ENCODE measurements at places on chromosomes 1 and 21.

DNA sequence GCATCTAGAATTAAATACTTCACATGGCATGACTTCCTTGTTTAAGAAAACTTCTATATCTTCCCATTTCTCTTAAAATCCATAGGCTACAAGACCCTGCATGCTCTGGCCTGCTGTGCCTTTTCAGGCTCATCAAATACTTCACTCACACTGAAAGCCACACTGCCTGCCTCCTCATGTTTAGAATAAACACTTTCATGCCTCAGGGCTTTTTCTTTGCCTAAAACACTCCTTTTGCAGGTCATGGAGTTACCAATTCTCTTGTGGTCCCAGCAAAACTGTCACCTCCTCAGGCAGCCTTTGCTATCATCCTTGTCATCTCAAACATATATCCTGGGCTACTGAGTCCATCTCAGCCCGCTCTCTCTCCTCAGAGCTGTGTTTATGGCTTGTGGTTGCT is 5.5 kb downstream of the SGIP1 start:
- no peak for DNase-seq

GRCh38 chr1:223733898-223734852 is 21.8 kb downstream of the CAPN2 start:
- DNase-seq, result no peak

DNA sequence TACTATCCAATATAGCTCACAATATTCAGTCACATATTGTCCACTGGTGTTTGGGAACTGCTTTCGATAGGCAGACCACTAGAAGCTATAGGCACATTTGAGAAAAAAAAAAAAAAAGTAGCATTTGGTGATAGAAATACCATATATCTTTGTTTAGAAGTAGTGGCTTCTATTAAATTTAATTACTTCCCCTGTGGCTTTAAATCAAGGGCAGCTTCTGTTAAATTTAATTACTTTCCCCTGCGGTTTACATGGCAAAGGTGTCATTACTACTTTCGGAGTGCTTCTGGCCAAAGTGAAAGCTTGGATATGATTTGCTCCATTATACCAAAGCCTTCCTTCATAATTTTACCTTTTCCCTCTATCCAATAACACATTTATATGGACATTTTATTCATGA is 229.9 kb downstream of the TTLL7 start:
- no peak for DNase-seq

GRCh38 chr21:41674402-41674801 is 92.5 kb downstream of the RIPK4 start:
- DNase-seq, result no peak

DNA sequence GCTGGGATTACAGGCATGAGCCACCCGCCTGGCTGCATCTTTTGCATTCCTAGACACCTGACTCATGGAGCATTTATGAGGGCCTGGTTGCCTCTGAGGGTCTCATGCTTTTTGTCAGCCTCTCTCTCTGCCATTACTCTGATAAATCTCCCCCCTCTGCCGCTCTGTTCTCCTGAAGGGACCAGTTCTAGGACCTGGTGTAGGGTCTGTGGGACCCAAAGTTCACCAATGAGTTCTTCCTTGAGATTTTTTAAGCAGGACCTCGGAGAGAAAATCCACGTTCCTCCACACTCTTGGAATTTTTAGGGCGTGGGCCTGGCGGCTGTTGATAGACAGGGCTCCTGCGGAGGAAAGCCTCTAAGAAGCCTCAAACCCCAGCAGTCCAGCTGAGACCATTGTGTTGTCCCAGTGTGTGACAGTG is 91.9 kb upstream of the ERRFI1 start:
- no peak for DNase-seq

DNA sequence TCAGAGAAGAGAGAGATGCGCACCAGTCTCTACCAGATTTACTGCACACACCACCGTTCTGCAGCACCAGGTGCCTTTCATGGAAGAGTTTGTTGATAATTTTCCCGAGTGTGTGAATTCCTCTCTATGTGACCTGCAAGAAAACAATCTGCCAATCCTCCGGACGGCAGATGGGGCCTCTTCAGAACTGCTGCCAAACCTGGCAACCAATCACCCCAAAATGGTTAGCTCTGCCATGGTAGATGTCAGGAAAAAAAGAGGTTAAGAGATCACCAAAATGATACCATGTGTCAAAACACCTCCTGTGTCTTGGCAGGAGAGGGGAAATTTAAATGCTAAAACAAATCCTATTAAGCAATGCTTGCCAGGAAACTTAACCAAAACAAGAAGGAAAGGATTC is 96.5 kb downstream of the DAB1 start:
- no peak for DNase-seq

DNA sequence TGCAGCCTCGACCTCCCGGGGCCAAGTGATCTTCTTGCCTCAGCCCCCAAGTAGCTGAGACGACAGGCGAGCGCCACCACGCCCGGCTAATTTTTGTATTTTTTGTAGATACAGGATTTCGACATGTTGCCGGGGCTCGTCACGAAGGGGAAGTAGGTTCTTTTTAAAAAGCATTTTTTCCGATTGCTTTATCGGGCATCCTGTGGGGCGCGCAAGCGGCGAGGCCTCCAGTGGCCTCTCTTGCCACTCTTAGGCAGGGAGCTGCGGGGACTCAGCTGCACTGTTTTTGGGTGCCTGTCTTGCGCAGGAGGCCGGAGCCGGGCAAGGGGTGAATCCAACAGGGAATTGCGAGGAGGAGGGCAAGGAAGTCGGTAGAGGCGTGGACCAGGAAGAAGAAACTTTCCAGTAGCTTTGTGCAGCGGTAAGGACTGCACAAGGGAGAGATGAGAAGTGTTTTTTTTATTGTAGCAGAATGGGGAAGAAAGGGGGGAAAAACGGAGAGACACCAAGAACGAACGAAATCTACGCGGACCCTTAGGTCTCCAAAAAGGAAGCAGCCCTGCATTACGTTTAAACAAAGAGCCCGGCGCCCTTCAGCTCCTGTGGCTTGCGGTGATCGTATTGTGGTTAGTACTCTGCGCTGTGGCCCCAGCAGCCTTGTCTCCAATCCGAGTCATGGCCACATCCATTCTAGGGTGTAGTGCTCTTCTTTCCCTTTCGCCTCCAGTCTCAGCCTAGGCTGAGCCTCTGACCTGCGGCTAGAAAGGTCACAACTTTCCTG is 164.8 kb downstream of the PPIAL4G start:
- peak; percentile 32 for DNase-seq

GRCh38 chr21:35294231-35294898 is 245.3 kb upstream of the RUNX1 start:
- DNase-seq, result no peak

DNA sequence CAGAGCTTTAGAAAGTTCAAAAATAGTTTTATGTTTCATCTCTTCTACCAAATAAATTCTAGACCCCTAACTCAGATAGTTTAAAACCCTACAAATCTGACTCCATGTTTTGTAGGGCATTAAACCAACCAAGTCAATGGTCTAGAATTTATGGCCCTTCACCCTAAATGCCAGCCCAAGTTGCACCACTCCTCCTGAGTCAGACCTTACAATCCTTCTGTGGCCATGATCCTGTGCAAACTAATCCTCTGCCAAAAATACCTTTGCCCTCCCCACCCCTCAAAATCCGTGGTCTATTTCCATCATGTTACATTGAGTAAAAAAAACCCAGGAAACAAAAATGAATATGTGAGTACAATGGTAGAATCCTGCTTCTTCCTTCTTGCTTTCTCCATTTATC is 179.3 kb downstream of the NR5A2 start:
- no peak for DNase-seq

DNA sequence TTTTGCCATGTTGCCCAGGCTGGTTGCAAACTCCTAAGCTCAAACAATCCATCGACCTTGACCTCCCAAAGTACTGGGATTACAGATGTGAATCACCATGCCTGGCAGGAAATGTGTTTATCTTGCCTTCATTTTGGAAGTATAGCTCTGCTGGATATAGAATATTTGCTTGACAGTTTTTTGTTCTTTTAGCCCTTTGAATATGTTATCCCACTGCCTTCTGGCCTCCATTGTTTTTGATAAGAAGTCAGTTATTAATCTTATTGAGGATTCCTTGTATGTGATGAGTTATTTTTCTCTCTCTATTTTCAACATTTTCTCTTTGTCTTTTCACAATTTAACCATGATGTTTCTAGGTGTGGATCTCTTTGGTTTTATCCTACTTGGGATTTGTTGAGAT is 112.9 kb upstream of the RAB3GAP2 start:
- no peak for DNase-seq

- DNase-seq, result no peak
Observed at GRCh38 chr1:228702433-228702832, 32.8 kb upstream of the RHOU start.

- no peak for DNase-seq
Observed at GRCh38 chr21:38027901-38028498, 111.7 kb upstream of the KCNJ6 start.

GRCh38 chr1:7885513-7886404 is 32.9 kb upstream of the UTS2 start:
- DNase-seq, result no peak

DNA sequence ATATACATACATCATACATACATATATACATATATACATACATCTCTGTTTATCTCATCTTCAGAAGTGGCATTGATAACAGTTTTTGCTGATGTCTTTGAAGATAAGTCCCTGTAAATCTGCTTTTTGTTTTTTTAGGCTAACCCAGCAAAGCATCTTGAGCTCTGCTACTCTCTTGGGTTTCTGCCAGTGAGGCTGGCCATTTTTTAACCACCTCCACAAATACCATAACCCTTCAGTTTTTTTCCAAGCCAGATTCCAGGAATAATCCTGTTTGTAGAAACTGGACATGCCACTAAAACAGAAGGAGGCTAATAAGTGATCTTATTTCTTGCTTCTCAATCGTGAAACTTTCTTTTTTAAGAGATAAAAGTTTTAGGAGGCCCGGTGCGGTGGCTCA is 21.6 kb downstream of the SDHC start:
- DNase-seq, result no peak

DNA sequence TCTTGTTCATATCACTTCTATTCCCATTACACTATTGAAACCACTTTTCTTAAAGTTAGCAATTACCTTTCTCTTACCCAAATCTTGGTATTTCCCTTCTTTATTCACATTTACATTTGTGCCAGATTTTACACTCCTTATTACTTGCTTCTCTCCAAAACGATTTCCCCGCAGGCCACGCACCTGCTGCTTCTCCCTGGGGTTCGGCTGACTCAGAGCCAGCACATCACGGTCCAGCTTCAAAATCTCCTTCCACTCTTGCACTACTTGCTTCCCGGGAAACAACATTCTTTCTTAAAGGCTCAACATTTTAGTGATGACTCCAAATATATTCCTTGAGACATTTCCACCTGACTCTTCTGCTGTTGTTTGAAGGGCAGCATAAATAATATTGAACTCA is 20.7 kb downstream of the LHX9 start:
- DNase-seq, result no peak

- DNase-seq, result no peak
Observed at GRCh38 chr1:112836642-112837041, 119.4 kb downstream of the SLC16A1 start.

- DNase-seq, result peak; percentile 13
Observed at GRCh38 chr1:60978421-60979357, 103.7 kb upstream of the NFIA start.

GRCh38 chr21:26761174-26761915 is 83.9 kb downstream of the ADAMTS1 start:
- DNase-seq, result no peak

GRCh38 chr21:30104241-30104640 is 62.4 kb downstream of the CLDN17 start:
- DNase-seq, result no peak

GRCh38 chr1:179888071-179888470 is 6.0 kb downstream of the TOR1AIP1 start:
- DNase-seq, result no peak

DNA sequence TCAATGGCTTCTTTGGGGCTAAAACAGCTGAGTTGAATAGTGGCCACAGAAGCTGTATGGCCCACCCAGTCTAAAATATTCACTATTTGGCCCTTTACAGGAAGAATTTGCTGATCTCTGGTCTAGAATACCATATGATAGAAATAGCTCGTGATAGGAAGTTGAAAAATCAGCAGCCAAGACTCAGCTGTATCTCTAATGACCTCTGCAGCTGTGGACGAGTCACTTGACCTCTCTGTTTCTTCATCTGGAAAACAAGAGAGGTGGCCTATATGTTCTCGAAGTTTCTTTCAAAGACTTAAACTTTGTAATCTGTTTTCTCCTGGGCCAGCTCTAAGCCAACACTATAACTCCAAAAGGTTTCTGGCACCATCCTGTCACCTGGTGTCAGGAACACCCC is 129.2 kb downstream of the ZBTB18 start:
- DNase-seq, result no peak

GRCh38 chr1:42423681-42424080 is 32.1 kb downstream of the ZMYND12 start:
- DNase-seq, result no peak

DNA sequence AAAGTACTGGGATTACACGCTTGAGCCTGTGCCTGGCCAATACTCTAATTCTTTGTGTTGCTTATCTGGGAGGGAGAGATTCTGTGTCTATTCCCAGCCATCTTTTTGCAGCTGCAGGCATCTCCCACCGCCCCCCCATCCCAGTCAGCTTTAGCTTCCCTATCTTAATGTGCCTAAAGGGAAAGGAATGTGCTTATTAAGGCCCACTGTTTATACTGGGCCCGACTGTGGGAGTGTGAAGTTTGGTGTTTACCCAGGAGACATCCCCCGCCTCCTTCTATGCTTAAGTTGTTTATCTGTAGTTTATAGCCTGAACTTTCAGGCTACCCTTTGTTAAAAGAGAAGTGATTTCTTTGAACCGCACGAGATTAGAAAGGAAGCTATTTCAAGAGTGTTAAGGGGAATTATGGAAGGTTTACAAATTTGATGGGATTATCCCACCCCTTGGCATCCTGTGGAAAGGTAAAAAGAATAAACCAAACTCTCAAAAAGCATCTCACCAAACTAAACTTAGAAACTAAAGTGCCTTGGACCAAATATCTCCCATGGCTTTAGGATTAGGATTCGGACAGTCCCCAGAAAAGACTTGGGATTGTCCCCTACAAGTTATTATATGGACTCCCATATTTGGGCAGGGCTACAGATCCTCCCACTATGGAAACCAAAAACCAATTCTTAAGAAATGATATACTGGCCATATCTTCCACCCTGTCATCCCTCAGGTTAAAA is 25.5 kb upstream of the ZNF496 start:
- no peak for DNase-seq

- DNase-seq, result no peak
Observed at GRCh38 chr1:111833334-111833733, 77.6 kb downstream of the DDX20 start.

Data from activated CD4-positive, alpha-beta T cell treated with anti-CD3 and anti-CD28 coated beads, Interleukin-2, amount 50 U/mL, for 4 hours (primary cell).